ENCODE measurements at places on chromosomes 3 and 15. TPM values are rescaled to one million over a fixed set of nuclear protein-coding genes. Genes with fewer than 3 reads are reported as not detected.

CD276 gene
- not detected for polyA plus RNA-seq

GRAMD2A gene
- not detected for polyA plus RNA-seq

MAGEL2 gene
- not detected for polyA plus RNA-seq

FBXO40 gene
- not detected for polyA plus RNA-seq

KAT2B gene
- 5.8 TPM for polyA plus RNA-seq

CEP152 gene
- 6.5 TPM for polyA plus RNA-seq

KCNMB2 gene
- not detected for polyA plus RNA-seq

FAM107A gene
- not detected for polyA plus RNA-seq
